ENCODE measurements at places on chromosomes 2 and 18.

- DNase-seq: no peak
Observed at GRCh38 chr2:167832868-167833287, 414.5 kb downstream of the STK39 start.

DNA sequence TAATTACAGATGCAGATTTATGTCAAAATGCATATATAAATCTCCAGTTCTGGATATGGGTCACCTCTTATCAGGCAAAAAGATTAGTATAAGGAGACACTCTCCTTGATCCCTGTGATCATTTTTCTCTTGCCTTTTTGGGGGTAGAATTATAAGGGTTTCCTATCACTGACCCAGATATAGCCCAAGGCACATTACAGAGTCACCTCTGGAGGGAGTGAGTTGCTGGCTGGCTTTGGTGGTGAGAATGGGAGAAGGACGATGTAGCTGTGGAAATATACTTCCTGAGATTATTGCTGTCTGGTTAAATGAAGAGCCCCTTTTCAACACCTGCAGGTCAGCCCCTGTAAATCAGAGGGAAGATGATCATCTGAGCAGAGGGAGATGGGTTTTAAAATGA lies 418.7 kb downstream of the MTX2 start:
- no peak for DNase-seq

- DNase-seq: peak; percentile 15
Observed at GRCh38 chr2:84424152-84424551, 34.9 kb downstream of the SUCLG1 start.

- no peak for DNase-seq
Observed at GRCh38 chr18:56462276-56462675, 176.1 kb downstream of the TXNL1 start.

- no peak for DNase-seq
Observed at GRCh38 chr2:8030573-8031303, 651.1 kb upstream of the ID2 start.

- no peak for DNase-seq
Observed at GRCh38 chr2:46294176-46294836, 2.9 kb upstream of the EPAS1 start.

GRCh38 chr18:45802814-45803492 lies 22.5 kb upstream of the SIGLEC15 start:
- peak; percentile 97 for DNase-seq

DNA sequence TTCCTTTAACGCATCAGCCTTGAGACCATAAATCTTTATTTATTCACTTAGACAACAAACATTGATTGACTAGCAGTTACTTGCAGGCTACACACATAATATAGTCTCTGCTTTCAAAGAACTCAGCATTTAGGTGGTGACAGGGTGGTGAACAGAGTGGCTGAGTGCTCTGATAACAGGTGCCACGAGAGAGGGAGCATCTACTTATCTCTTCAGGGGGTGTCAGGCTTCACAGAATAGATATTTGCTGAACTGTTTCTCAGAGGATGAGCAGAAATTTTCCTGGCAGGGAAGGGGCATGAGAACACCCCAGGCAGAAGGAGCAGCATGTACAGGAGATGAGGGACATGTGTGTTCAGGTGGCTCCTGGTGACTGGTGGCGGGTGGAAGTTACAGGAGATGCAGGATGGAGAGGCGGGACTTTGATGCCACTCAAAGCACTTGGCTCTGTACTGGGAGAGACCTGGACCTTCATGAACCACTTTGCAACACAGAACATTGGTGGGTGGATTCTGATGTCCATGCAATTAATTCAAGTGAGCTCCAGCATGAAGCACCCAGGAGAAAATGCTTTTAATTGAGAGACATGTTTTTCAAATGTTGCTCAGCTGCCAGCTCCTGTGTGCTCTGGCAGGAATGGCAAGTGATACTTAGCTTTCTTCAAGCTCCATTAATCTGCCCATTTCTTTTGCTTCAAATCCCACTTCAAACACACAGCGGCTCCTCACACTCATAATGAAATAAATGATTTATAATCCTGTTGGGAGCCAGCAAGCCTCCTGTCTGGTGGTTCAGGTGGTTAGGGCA lies 248.9 kb downstream of the MYCN start:
- no peak for DNase-seq

GRCh38 chr2:238865015-238865719 lies 17.3 kb downstream of the TWIST2 start:
- DNase-seq: no peak

DNA sequence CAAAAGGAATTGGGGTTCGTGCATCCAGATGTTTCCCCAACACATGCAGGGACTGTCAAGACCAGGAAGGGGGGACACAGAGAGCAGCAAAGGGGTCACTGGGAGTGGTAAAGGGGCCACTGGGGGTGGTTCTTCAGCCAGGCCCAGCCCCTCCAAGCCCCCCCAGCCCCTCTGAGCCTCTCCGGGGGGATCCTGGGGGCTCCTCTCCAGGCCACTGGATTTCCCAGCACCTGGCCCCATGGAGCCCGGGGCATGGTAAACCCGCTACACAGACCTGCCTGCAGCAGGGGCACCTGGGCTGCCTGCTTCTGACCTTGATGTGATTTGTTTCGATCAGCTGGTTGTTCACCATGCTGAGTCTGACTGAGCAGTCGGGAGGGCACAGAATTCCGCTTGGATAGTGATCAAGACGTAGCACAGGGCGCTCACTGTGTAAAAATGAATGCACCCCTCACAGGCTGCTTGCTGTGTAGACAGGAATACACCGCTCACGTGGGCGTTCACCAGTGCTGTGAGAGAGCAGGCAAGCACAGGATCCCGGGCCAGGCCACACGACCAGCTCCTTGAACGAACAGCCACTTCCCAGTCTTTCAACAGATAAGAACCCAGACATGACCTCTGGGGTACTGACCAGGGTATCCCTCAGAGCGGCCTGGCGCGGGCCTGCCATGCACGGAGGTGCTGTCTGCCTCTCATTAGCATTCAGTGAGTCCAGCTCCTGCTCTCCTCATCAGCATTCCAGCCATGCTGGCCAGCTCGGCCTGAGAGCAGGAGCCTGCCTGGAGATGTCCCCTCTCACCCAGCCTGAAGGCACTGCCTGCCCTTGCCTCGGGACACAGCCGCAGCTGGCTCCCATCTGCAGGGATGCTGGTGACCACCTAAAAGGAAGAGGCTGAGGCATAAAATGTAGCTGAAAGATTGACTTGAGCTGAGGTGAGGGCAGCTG lies 73.3 kb upstream of the OTOS start:
- no peak for DNase-seq

GRCh38 chr18:21575656-21576055 lies 24.8 kb downstream of the ESCO1 start:
- no peak for DNase-seq

GRCh38 chr2:16189836-16190160 lies 249.4 kb downstream of the MYCN start:
- DNase-seq: no peak

- DNase-seq: no peak
Observed at GRCh38 chr2:51208521-51208920, 176.6 kb upstream of the NRXN1 start.

DNA sequence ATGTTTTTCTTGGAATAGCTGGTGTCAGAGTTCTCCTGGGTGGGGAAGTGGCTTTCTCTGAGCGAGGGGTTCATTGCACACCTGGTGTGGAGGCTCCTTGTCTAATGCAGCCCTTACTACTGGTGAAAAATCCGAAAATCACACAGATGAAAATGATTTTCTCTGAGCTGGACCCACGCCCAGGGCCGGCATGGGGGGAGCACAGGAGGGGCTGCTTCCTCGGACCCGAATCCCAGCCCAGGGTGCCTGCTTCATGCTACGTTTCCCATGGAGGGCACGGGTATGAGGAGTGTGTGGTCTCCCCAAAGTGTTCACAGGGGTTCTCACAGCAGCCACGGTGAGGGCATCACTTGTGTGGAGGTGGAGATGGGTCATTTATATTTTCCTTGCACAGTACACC lies 288.0 kb upstream of the HDAC4 start:
- DNase-seq: no peak

GRCh38 chr18:26225022-26225693 lies 1.1 kb upstream of the TAF4B start:
- no peak for DNase-seq

DNA sequence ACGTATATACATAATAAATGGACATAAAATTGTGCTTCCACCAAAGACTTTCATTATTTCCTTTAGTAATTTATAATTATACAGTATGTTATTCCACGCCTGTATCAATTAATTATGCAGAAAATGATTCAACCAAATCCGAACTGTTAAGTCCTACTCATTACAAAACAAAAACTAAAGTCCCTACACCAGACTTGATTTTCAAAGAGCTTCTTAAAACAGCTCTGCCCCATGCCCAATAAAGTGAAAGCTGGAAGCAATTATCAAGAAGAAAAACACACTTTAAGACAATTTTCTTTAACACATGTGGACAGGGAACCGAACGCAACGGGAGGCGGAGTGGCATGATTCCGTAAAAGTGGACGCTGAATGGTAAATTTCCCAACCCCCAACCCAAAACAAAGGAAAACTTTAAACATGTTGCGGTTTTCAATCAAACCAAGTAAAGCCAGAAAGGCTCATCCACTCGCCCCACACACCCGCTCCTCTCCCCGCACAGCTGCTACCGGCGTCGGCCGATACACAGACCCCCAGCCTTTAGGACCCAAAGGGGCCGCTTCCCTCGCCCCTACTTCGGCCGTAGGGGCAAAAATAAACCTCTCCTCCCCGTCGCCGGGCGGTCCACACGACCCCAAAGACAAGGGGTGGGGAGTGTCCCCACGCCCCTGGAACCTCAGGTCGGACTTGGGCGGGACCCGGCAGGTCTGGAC lies 705 bp downstream of the YES1 start:
- peak; percentile 17 for DNase-seq

DNA sequence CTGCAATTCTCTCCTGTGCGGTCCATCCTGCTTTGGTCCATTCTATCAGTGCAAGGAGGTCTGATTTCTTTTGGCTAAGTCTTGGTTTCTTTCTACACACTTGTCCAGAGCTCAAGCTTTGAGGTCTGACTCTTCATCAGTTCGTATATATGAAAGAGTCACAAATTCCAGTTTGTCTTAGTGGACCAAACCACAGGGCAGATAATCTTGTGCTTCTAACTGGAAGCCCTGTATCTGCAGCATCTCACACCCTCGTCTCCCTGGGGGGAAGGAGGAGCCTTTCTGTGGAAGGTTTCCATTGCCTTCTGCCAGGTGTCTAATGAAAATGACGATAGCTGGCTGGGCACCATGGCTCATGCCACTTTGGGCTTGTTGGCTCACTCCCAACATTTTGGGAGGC lies 148.5 kb downstream of the SPP2 start:
- DNase-seq: peak; percentile 9

DNA sequence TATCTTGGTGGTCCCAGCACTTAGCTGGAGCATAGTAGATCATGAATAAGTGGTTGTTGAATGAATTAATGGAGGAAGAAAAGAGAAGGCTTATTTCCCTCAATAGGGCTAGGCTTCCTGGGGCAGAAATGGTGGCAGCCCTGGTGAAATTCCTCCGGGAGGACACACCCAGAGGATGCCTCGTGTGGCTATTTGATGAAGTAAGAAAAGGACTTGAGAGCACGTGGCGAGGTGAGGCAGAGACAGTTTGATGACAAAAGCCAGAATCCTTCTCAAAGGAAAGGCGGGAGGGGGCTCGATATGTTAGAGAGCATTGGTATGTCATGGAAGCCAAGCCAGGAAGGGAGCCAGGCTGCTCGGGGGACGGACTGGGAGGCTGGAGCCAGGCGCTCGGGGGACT lies 14.7 kb downstream of the FAM228A start:
- DNase-seq: no peak

- DNase-seq: peak; percentile 2
Observed at GRCh38 chr2:233929352-233930022, 12.3 kb downstream of the TRPM8 start.

DNA sequence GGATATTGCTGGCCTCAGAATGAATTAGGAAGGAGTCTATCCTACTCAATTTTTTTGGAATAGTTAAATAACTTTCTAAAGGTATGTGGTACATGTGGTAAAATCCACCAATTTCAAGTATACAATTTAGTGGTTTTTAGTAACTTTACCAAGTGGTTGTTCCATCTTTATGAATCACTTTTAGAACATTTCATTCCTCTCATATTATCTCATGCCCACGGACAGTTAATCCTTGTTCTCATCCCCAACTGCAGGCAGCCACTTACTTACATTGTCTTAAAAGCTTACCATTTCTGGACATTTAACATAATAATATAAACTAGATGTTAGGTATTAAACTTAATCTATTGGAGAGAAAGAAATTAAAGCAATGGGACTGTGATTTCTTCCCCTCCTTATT lies 146.3 kb upstream of the ZC3H15 start:
- peak; percentile 44 for DNase-seq

DNA sequence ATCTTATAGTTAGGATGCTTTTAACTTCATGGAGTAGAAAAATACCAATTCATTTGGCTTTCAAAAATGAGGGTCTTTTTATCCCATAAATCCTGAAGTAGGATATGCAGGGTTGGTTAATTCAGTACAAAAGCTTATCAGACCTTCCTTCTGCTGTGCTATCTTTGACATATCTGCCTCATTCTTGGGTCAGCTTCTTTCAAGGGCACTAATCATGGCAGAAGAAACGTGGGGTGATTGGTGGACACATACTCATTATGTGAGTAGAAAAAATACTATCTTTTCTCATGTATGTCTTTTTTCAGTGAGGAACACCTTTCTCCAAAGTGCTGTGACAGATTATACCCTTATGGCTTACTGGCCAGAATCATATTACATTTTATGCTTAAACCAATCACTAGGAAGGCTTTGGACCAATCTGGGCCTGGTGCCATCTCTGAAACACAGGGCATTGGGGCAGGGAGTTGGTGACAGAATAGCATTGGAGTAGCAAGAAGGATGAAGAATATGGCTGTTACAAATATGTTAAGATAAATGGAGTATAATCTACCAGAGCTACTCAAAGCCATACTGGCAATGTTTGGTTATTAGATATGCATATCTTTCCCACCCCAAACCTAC lies 10.1 kb downstream of the UGP2 start:
- no peak for DNase-seq

DNA sequence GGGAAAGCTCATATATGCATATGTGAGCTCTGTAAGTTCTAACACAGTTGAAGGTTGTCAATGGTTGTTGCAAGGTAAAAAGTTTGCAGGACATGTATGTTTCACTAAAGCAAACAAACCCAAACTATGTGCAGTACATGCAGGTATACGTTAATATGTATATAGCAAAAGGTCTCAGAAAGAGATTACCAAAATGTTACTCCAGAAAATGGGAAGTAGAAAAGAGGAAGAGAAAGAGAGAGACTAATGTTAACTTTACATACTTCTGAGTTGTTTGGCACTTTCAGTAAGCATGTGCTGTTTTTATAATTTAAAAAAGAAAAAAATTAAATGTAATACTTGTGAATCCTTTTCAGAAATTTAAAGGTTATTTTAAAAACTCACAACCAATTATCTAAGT lies 32.8 kb upstream of the PEX13 start:
- DNase-seq: no peak

DNA sequence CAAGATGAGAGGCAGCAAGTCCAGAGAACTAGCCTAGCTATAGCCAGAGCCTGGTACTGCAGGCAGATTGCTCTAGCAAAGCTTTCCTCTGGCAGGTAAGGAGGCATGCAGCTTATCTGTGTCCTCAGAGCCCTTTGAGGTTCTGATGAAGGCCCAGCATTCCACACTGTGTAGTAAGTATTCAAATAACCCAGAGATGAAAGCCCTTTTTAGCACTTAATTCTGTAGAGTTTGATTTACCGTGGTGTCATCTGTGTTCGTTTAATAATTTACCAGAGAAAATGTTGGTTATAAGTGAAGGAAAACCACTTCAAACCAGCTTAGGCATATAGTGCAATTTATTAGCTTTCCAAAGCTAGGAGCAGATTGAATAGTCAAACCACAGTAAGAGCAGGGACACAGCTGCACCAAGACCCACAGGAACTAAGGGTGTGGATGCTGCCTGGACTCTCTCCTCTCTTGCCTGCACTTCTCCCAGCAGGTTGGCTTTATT lies 226.6 kb downstream of the BABAM2 start:
- DNase-seq: no peak

Measured in fibroblast of skin of scalp (primary cell).